Substantia nigra (tissue), 51 donors: ENCODE measurements at places on chromosomes 11 and 22.
A peak's percentile ranks its signal among the peaks of the same experiment; 100 is the strongest.

- DNase-seq, result no peak
Measured at GRCh38 chr22:38295339-38295738, 21.9 kb downstream of the CSNK1E start.

GRCh38 chr11:112085822-112086421, 634 bp downstream of the TIMM8B start:
- DNase-seq, result no peak

DNA sequence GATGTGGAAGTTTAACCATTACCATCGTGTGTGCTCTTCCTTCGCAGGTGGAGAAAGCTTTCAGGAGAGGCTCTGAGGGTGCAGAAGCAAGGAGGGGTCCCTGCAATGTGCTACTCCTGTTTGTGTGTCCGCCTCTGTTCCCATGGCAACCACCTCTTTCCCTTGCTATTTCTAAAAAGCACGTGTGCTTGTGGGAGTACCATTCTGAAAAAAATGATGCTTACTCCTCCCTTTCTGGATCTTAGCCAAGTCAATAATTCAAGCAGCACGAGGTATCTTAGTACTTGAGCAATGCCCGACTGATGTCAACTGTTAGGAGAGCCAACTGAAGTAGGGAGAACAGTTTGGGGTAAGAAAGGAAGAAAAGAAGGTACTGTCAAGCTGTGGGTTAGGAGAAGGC, 628.7 kb downstream of the NTM start:
- DNase-seq, result no peak

DNA sequence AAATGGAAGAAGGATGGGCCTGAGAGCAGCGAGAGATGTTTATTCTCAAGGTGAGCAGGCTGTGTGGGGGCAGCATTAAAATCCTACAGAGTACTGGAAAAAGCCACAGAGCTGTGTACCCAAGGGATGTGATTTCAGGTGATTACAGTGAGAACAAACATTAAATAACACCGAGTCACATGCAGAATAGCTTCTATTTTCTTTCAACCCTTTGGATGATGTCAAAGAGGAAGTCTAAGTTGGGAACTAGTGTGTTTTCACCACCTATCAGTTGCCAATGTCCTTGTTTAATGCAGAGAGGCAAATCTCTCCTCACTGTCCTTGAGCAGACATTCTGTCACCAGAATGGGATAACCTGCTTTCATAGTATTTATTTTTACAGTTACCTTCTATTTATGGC, 379.6 kb upstream of the NARS2 start:
- DNase-seq, result no peak

DNA sequence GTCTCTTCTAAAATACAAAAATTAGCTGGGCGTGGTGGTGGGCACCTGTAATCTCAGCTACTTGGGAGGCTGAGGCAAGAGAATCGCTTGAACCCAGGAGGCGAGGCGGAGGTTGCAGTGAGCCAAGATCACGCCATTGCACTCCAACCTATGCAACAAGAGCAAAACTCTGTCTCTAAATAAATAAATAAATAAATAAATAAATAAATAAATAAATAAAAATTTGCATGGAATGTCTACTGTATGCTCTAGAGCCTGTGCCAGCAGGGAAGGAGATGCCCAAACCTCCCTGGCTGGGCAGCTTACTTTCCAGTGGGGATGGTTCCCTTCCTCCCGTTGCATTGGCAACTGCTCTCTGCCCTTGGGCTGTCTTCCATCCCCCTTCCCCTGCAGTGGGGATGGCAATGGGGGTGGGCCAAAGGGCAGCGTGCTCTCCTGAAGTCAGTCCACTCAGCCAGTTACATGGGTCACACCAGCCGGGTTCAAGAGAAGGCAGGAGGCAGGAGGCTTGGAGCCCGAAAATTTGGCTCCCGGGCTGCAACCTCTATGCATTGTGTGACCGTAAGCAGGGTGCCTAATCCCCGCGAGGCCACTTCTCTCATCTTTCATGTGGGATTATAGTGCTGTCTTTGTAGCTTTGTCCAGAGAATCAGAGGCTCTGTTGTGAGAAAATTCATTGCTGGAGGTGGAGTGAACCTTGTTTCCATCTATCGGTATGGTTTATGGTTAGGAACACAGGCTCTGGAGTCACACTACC, 1.4 kb upstream of the LRRC10B start:
- no peak for DNase-seq

GRCh38 chr22:42375982-42376381, 56.2 kb downstream of the NFAM1 start:
- DNase-seq, result no peak

DNA sequence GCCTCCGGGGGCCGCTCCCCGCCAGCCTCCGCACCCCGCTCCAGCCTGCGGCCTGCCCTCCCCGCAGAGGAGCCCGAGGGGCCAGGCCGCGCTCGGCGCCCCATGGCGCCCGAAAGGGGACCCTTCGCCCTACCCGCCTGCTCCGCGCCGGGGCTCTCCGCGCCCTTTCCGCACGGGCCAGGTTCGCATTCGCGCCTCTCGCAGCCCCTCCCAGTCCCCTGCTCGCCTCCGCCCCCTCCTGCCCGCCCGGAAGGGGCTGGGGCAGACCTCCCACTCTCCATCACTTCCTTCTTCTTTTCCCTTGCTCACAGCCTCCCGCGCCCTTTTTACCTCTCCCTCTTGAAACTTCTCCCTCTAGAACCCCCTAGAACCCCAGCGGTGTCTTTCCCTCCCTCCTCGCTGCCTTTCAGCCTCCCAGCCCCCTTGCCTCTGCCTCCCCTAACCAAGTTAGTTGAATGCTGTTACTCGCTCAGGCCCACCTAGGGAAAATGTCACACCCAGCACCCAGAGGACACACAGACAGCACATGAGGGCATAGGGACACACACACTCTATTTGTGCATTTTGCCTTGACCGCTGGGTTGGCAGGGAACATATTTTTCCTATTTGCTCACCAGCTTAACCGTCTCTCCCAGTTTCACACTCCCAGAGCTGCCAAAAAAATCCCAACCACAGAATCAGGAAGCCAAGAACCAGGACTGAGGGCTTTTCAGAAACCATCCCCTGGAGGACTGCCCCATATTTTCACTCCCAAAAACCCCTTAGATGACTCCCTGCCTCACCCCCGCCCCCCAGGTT, at the start of gene SLC43A3:
Gene SLC43A3, minus strand, starts transcription at position 193 of the 798 bp plus-strand sequence. CDS start 949 bp downstream, outside the sequence.
- DNase-seq, result no peak

DNA sequence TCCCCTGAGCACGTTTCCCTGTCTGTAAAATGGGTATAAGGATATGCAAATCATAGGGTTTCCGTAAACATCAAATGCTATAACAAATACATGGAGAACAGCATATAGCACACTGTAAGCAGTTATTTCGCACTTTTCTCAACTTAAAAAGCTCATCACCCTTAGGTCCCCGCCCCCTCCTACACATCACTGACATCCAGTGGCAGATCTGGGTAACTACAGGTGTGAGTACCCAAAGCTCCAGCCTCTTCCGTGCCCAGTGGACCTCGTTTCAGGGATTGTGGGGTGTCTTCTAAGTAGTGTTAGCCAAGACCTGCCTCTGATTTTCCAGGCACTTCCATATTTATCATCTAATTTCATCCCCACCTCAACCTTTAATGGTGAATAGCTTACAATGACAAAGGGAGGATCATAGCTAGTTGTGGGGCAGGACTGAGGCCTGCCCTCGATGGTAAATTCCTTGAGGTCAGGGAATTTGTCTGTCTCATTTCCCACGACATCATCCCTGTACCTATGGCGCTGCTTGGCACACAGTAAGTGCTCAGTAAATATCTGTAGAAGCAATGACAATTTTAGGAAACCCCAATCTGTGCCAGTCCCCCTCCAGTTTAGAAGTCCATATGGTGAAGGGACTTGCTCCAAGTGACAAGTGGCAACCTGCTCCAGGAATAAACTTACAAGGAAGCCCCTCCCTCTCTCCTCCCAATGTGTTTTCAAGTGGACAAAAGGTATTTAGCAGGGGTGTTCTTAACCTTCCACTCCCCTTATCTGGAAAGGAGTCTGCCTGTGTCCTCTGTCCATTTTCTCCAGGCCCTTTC, 340.5 kb downstream of the TENM4 start:
- peak; percentile 14 for DNase-seq

DNA sequence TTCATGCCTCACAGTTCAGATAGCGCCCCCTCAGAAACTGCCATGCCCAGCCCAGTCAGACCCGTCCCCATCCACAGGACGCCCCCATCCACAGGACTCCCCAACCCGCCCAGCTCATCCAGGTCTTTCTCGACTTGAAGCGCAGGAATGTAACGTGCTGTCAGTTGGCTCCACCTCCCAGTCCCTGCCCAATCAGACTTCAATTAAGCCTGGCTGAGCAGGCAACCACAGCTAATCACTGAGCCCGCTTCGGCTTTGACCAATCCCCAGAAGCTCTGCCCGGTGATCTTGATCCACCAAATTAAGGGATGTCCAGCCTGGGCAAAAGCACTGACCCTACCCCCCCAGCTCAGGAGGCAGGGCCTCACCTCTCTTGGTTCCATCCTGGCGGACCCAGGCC, 10.5 kb upstream of the MFNG start:
- DNase-seq, result no peak

DNA sequence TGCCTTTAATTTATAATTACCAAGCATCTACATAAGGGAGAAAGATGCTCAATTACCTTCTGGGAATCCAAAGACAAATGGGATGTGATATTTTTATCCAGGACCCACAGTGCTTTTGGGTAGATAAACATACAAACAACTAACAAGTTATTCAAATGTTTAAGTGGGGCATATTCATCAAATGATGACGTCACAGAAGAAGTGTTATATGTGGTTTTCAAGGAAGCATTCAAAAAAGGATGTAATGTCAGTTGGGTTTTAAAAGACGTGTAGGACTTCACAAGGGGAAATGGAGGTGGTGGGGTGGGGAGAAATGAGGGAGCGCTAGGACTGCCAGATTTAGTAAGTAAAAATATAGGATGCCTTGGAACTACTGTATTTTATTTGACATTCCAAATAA, 915.9 kb downstream of the KCNA4 start:
- no peak for DNase-seq

GRCh38 chr11:113904379-113905101, at the start of gene HTR3B:
Gene HTR3B (plus strand): TSS chr11:113904796. CDS start chr11:113904934, 138 bp downstream.
- no peak for DNase-seq
